ENCODE measurements at places on chromosomes 4 and X. TPM values are rescaled to one million over a fixed set of nuclear protein-coding genes. Genes with fewer than 3 reads are reported as not detected.
A peak's percentile ranks its signal among the peaks of the same experiment; 100 is the strongest.

- DNase-seq: no peak
These were observed 85.9 kb downstream of the CLDN34 start for GRCh38 chrX:10052906-10053625.

DNA sequence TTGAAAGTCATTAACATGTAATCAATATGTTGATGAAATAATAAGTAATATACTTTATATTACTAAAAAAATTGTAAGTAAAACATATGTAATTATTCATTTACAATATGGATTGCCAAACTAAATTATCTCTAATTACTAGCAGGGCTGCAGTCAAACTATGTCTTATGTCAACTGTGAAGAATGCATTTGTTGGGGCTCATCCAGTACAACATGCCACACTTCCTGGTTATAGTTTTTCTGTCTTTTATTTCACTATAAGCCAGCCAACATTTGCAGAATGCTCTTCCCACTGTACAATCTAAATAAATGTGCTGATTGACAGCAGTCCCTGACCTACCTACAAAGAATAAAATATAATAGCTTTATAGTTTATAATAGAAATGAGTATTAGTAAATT, 975.4 kb upstream of the NDST4 start:
- no peak for DNase-seq

DNA sequence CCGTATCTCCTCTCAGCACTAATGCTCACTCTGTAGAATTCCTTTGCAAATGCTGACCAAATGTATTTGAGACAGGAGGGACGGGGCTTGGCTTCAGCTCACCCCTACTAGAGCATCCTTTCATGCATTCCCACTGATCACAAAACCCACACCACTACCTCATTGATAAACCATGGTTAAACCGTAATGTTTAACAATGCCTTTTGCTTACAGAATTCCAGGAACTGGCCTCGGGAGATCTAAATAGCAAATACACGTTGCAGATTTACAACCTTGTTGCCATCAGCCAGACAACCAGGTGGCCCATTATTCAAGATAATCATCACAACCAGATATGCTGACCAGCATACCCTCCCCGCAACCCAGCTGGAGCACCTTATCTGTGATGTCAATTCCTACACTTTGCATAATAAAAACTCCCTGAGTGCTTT, 391.9 kb downstream of the KCTD8 start:
- no peak for DNase-seq

- peak; percentile 73 for DNase-seq
These were observed 15.0 kb downstream of the SCARB2 start for GRCh38 chr4:76198411-76199237.

GRCh38 chr4:38273407-38273806, 313.2 kb downstream of the PTTG2 start:
- DNase-seq: no peak

- DNase-seq: no peak
These were observed 219.8 kb upstream of the FAT1 start for GRCh38 chr4:186943411-186943810.

GRCh38 chr4:168769416-168769815, 240.6 kb downstream of the CBR4 start:
- no peak for DNase-seq

- DNase-seq: no peak
These were observed 403.9 kb upstream of the RPS6KA3 start for GRCh38 chrX:20670611-20671010.

DNA sequence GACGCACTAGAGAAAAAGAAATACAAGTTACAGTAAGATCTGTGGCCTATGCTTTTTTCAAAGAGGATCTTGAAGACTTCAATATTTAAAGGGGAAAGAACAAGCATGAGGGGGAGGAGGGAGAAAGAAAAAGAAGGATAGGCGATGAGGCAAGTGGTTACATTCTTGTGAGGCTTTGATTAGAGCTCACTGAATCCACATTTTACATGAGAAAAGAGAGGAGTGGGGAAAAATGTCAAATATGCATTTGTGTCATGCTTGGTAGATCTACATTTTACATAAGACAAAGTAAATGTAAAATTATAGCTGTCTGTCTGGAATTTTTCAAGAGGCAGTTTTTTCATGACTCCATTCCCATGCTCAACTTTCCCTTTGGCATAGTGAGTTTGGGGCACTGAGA, 965.9 kb downstream of the FSTL5 start:
- DNase-seq: no peak

- DNase-seq: no peak
These were observed 287.3 kb downstream of the STK32B start for GRCh38 chr4:5338531-5338930.

- DNase-seq: peak; percentile 39
These were observed 103.9 kb downstream of the MAML3 start for GRCh38 chr4:140049849-140050637.

- DNase-seq: no peak
These were observed 69.3 kb downstream of the TSC22D3 start for GRCh38 chrX:107706309-107706708.

- DNase-seq: no peak
These were observed 1608.7 kb downstream of the STIM2 start for GRCh38 chr4:28469387-28469786.

The PAQR3 gene
- 13.9 TPM for total RNA-seq

The SLC30A9 gene
- total RNA-seq: 36.2 TPM

The RHOXF2 gene
- not detected for total RNA-seq

The GPR50 gene
- not detected for total RNA-seq

The ADAM29 gene
- total RNA-seq: not detected

The SLC49A3 gene
- not detected for total RNA-seq

The ATP2B3 gene
- total RNA-seq: not detected

The UGT2B10 gene
- total RNA-seq: not detected
